NCI-H510A (cell line): ENCODE measurements at places on chromosomes 16 and 17.
A peak's percentile ranks its signal among the peaks of the same experiment; 100 is the strongest.

GRCh38 chr16:74725651-74726455 lies 25.2 kb upstream of the MLKL start:
- no peak for DNase-seq

GRCh38 chr16:50675686-50676610 lies 5.2 kb downstream of the SNX20 start:
- DNase-seq: no peak

DNA sequence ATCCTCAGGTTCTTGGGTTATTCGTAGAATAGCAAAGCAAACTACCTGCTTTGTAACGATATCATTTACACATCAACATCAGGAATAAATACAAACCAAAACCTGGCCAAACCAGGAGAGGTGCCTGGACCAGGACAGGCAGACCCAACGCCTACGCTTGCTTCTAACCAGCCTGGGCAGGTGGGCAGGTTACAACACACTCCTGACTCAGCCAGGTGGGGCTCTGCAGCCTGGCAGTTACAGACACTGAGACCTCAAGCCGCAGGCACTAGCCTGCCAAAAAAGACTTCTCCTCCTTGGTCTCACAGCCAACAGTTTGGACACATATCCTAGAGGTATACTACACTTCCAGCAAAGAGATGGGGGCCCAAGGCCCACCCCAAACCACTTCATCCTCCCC lies 14.0 kb downstream of the ANKRD11 start:
- DNase-seq: no peak

GRCh38 chr16:66890799-66891198 lies 10.5 kb downstream of the PDP2 start:
- DNase-seq: no peak

- no peak for DNase-seq
Observed at GRCh38 chr17:42111871-42112551, 503 bp downstream of the DHX58 start.

GRCh38 chr17:5619088-5619740 lies 34.9 kb upstream of the NLRP1 start:
- no peak for DNase-seq

DNA sequence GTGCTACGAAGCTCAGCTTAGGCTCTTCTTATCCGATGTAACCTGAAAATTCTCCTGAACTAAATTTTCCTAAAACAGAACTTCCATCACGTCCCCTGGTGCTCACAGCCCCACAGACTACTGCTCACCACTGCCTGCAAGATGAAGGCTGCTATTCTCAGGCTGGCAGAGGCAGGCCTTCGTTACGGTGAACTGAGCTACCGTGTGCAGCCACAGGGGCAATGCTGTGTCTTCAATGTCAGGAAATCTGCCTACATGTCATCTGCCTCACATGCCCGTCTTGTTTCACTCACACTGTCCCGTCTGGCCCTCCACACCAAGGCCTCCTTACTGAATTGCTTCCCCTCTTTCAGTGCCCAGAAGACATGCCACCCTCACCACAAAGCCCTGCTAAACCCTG lies 15.9 kb downstream of the EMC8 start:
- DNase-seq: no peak

GRCh38 chr17:72699545-72699944 lies 392.9 kb downstream of the SLC39A11 start:
- no peak for DNase-seq

DNA sequence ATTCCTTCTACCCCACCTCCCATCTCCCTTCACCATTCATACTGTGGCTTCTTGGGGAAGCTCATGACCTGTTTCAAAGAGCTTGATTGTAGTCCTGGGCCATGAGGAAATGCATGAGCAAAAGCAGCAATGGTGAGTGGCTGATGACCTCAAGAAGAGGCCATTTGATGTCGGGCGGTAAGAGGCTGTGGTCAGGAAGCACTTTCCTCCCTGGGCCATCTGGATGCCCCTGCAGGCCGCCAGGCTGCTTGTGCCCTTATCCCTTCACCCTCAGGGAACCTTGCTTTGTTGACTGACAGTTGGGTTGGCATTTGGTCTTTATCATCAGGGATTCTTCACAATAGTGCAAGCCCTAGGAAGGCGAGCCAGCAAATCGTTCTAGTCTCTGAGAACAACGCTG lies 78.3 kb upstream of the TBX2 start:
- DNase-seq: no peak

DNA sequence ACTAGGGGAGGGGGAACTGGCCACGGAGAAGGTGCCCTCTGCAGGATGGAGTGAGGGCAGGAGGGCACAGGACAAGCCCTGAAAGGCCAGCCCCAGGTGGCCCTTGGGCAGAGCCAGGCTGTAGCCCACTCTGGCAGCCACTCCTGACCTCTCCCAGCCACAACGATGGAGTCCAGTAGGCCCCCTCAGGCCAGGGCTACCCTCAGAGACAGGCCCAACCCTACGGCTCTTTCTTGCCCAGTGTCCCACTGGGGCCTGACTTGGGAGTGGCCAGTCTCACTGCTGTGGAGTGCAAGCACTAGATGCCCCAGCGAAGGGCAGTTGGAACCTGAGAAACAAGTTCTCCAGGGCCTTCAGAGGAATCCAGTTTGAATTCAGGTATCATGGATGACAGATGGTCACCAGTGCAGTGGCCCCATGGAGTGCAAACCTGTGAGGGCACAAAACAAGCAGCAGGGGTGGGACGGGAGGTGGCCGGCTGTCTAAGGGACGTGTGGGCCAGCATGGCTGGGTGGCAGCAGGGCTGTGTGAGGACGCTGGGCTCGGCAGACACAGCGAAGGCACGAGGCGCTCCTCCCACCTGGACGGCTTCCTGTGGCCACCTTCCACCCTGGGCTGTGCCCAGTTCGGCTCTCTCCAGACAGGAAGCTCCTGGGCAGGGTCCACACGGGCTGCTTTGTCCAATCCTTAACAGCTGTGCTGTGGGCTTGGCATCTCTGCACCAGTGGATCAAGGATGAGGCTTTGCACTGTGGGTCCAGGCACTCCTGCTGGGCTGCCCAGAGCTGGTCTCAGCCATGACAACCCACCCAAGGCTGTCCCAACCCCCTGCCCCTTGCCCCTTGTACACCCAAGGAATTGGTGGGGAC lies 72.1 kb downstream of the AMFR start:
- no peak for DNase-seq

DNA sequence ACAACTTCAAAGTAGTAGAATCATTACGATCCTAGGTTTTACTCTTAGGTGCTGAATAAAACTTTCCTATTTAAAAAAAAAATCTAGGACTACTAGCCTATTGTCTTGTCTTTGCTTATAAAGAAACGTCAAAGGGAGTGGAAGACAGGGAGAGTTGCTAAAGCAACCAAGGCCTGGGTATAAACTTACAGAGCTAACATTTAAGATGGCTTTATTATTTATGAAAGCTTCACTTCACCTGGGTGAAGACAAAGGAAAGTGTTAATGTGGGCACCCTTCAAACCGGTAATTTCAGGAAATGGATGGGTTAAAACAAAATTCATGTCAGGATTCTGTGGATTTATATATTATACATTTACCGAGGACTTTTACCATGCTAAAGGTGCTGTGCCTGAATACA lies 2.5 kb downstream of the DUSP14 start:
- no peak for DNase-seq

GRCh38 chr16:21590796-21591195 lies 8.6 kb upstream of the METTL9 start:
- DNase-seq: no peak

DNA sequence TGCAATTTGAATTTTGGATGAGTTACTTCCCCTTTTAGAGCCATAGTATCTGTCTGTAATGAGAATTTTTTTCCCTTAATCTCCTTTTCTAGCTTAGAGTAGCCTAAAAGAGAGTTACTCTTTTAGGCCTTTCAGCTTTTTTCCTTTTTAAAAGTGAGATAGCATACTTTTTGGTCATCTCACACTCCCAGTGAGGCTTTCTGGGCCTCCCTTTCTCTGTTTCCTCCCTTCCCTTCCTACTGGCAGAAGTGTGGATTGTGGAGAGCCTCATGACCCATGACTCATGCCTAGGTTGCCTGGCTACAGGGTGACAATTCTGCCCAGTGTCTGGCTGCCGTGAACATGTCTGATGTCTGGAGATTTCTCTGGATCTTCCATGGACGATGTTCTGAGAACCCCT lies 15.2 kb downstream of the KRT23 start:
- DNase-seq: no peak

GRCh38 chr17:47810200-47810821 lies 11.3 kb downstream of the OSBPL7 start:
- DNase-seq: peak; percentile 25

DNA sequence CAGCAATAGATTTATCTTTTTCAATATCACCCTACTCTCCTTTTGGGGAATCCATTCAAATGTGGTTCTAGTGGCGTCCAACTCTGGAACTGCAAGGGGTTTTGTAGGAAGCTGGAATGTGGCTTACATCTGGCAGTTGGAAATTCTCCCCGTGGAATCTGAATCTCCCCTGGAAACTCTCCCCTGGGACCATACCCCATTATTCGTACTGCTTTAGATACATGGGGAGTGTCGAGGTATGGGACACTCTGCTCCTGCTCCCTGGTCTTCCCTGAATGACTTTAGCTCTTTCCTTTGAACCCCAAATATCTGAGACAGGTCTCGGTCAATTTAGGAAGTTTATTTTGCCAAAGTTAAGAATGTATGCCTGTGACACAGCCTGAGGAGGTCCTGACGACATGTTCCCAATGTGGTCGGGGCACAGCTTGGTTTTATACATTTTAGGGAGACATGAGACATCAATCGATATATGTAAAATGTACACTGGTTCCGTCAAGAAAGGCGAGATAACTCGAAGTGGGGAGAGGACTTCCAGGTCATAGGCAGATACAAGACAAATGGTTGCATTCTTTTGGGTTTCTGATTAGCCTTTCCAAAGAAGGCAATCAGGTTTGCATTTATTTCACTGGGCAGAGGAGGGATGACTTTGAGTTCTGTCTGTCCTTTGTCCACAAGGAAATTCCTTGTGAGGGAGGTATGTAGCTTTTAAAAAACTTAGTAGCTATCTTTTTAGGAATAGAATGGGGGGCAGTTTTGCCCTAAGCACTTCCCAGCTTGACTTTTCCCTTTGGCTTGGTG lies 89.1 kb upstream of the CORO6 start:
- no peak for DNase-seq

DNA sequence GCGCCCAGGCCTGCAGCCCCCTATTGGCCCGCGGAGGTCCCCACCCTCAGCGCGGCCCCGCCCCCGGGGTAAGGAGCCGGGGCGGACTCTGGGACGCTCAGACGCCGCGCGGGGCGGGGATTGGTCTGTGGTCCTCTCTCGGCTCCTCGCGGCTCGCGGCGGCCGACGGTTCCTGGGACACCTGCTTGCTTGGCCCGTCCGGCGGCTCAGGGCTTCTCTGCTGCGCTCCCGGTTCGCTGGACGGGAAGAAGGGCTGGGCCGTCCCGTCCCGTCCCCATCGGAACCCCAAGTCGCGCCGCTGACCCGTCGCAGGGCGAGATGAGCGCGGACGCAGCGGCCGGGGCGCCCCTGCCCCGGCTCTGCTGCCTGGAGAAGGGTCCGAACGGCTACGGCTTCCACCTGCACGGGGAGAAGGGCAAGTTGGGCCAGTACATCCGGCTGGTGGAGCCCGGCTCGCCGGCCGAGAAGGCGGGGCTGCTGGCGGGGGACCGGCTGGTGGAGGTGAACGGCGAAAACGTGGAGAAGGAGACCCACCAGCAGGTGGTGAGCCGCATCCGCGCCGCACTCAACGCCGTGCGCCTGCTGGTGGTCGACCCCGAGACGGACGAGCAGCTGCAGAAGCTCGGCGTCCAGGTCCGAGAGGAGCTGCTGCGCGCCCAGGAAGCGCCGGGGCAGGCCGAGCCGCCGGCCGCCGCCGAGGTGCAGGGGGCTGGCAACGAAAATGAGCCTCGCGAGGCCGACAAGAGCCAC lies at the start of gene NHERF1:
TSS of gene NHERF1 (plus strand) at position 100 of the 750 bp plus-strand sequence. CDS start at position 319, 219 bp downstream.
- peak; percentile 82 for DNase-seq

DNA sequence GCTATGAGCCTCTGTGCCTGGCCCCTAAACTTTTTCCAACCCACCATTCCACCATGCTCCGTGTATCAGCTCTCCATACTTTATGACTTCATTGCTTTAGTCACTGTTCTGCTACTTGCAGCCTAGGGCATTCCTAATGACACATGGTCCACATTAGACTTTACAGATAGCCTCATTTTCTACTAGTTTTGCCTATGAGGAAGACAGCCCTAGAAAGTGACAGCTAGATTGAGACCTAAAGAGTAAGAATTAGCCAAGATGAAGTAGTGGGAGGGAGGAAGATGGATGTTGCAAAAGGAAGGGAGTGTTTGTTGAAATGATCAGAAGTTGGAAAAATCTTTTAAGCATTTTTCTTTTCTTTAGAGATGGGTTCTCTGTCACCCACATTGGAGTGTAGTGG lies 11.0 kb downstream of the C16orf54 start:
- no peak for DNase-seq

DNA sequence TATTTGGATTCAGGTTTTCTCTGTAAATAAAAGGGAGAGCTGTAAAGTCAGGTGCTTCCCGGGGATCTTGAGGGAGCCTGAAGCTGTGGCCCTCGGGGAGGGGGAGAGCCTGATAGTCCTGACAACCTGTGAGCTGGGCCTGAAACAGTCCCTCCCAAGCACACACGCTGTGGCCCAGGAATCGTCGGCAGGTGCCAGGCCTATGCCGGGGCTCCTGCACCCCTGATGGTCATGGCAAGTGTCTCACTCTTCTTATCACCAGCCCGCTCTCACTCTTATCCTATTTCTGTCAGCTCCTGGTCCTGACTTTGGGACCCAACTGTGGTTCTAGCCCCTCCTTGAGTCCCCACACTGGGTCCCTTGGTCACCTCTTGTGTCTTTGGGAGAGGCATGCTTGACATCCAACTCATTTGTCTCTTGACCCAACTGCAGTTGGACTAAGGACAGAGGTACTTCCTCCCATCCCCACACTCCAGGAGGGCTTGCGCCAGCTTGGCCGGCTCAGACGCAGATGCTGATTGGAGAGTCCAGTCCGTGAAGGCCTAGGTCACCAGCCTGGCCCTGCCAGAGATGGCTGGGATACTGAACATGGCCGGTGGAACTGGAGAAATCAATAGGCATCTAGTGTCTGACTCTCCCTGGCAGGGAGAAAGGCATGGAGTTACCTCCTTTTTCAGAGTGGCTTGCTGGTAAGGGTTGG lies 170.5 kb upstream of the WSCD1 start:
- no peak for DNase-seq

DNA sequence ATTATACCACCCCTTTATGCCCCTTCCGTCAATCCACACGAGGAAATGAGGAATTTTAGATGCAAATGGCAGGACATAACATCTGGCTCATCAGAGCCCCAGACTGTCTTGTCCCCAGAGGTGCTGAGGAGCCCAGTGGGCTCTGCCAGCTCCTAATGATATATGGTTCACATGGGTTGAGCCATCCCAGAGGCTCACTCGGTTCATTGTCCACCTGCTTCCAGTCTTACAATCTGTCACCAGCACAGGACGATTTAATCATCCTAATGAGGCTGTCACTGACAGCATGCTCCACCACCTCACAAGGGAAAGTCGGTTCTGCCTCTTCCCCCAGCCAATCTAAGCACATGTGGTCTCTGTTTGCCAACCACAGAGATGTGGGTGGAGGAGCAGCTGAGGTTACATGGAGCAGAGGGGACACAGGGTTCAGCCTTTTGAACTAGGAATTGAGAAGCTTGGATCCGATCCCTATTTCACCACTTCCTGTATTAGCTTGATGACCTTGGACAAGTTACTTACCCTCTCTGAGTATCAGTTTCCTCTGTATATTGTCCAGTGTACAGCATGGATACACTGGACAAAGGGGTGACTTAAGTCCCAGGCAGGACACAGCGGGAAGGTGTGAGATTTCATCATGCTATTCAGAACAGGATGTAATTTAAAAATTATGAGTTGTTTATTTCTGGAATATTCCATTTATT lies 27.0 kb upstream of the DHX8 start:
- DNase-seq: no peak
